ENCODE measurements at places on chromosomes 16 and 17.
A peak's percentile ranks its signal among the peaks of the same experiment; 100 is the strongest.

DNA sequence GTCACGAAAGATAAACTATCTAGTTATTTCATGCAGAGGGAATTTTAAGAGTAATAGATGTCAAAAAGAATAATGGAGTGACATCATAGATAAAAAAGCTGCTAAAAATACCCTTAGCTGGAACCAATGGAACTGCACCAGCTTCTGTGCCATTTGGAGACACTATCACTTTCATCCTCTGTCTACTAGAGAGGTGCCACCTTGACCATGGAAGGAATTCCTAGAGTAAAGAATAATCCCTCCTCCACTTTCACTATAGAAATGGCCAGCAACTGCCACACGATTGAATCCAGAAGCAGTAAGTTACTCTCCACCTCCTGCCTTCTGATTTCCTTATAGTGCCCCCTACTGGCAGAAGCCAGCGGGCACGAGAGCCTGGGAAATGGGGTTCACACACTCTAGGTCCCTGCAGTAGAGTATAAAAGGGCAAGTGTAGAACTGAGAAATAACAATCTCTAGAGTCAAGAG lies 2.8 kb upstream of the ALDH3A2 start:
- no peak for DNase-seq

DNA sequence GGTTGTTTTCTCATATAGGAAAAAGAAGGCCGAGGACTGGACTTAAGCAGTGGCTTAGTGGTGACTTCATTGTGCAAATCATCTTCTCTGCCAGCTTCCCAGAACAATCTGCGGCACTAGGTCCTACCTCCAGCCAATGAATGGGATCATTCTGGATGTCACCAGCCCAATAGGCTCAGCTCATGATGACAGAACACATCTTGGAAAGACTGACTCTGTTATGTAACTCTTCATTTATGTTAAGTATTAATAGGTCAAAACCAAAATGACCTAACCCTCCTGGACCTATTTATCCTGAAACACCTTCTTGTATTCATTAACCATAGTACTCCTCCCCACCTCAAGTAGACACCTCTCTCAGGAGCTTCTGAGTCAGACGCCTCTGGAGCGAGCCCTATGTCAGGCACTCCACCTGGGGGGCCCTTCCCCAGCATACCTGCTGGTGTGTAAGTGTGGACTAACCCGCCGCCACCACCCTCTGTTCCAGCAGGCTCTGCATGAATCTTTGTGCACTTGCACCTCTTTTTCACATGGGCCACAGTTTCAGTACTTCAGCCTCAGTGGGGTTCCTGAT lies 7.2 kb downstream of the ARL2BP start:
- no peak for DNase-seq

DNA sequence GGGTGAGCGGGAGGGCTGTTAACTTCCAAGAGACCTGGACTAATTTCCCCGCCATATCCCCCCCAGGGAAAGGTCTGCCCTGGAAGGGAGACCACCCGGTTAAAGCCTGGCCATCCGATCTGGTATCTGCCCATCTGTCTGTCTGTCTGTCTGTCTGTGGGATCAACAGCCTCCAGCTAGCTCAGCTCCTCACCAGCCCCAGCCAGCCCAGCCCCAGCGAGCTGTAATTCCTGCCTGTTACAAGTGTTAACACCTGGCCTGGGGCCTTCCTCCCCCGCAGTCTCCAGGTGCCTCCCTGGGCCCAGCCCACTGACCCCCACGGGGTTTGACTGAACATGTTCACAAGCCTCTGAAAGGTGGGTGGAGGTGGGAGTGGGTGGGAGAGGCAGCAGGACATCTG lies 4.0 kb downstream of the WNT3 start:
- no peak for DNase-seq

- DNase-seq, result peak; percentile 73
These were observed 11.1 kb downstream of the LPO start for GRCh38 chr17:58249270-58250133.

GRCh38 chr17:16935241-16935663 lies 36.7 kb downstream of the TNFRSF13B start:
- DNase-seq, result no peak

DNA sequence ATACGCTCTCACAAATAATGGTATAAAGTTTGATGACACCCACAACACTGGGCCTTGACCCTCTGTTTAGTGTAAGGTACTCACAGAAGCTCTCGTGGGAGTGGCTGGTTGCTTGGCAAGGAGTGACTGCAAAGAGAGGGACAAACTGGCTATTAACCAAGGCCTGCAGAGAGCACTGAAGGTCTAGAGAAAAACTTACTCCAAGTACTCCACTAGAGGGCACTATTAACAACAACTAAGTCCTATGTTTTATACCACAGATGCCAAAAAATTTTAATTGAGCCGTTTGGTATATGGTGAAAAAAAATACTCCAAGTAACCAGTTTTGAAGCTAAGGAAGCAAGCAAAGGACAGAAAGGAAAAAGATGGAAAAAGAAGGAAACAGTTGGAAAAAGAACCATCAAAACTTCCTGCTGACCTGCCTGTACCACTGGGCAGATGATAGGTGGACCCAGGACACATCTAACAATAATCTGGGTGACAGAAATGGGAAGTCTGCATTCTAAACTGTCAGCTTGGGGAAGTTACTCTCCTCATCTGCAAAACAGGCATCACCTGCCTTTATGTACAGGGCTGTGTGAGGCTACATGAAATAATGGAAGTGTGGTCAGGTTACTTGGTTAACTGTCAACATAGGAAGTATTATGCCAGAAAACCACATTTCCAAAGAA lies 23.2 kb downstream of the DYNC1LI2 start:
- peak; percentile 87 for DNase-seq

- DNase-seq, result no peak
These were observed 6.0 kb upstream of the MRPL38 start for GRCh38 chr17:75910699-75911098.

- DNase-seq, result peak; percentile 39
These were observed 390 bp downstream of the SEZ6L2 start for GRCh38 chr16:29898804-29899515.

- no peak for DNase-seq
These were observed 102.4 kb downstream of the SNX11 start for GRCh38 chr17:48209973-48210372.

GRCh38 chr16:30096862-30097563 lies 1.0 kb upstream of the YPEL3 start:
- no peak for DNase-seq

DNA sequence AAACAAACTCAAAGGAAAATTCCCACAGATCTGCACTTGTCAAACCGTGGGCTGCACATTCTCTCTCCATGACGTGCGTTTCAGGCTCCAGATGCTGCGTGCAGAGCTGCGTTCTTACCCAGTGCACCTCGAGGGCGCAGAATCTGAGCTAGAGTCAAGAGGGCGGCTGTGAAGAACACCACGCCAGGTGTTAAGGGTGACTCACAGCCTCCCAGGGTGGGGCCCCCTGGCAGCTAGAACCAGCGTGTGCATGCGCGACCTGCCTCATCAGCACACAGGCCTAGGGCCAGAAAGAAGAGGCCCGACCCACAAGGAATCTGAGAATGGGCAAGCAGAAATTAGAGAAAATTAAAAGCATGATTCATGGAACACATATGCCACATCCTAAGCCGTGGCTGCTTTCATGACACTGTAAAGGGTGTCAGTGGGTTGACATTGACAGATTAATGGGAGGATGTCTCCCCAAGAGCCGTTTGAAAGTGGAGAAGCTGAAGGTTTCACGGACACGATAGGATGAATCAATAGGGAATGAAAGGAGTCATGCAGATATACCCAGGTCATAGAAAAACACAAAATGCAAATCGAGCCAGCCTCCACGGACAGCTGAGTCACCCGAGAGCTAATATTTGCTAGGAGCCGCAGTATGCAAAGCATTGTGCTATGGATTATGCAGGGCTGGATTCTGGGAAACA lies 29.0 kb downstream of the MARCHF10 start:
- peak; percentile 94 for DNase-seq

DNA sequence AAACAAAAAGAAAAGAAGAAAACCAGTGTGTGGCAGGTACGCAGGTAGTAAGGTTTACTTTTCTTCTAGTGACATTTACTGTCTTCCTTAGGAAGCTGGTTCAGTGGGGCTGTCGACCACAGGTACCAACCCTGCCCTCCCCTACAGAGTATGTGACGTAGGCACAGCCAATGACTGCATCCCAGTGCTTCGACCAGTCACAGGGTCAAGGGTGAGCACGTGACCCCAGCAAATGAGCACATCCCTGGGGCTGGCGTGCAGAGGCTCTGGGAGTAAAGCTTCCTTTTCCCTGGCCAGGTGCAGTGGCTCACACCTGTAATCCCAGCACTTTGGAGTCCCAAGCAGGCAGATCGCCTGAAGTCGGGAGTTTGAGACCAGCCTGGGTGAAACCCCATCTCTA lies 38.9 kb upstream of the PLCG2 start:
- no peak for DNase-seq

GRCh38 chr16:84507011-84507982 lies 2.8 kb upstream of the MEAK7 start:
- no peak for DNase-seq

DNA sequence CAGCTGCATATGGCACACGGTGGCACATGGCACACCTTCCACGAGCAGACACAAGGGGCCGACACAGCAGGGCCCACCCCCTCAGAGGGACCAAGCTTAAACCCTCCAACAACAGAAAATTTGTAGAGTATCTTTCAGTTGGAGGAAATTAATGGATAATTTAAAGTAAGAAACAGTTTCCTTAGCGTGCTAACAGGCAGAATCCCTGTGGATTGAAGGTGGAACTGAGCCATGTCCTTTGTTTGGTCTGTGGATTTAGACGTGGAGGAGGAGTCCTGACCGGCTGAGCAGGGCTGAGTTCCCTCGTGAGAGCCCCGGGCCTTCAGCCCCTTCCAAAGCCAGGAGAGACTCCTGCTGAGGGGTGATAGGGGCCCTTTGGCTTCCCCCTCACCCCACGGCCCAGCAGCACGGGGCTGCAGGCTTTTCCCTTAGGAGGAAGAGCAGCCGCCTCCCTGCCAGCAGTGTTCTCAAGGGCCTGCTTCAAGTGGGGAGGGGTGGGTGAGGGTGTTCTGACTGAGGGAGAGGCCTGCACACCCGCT lies 1.4 kb upstream of the CYB561 start:
- no peak for DNase-seq

- DNase-seq, result peak; percentile 71
These were observed 454 bp downstream of the CCDC40 start for GRCh38 chr17:80036715-80037477.

DNA sequence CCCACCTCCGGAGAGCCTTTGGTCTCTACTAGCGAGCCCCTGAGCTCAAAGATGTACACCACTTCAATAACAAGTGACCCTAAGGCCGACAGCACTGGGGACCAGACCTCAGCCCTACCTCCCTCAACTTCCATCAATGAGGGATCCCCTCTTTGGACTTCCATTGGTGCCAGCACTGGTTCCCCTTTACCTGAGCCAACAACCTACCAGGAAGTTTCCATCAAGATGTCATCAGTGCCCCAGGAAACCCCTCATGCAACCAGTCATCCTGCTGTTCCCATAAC lies 702 bp downstream of the SPN start:
- no peak for DNase-seq

GRCh38 chr16:30054959-30055553 lies 10.5 kb upstream of the ALDOA start:
- no peak for DNase-seq

- DNase-seq, result no peak
These were observed 79.0 kb downstream of the AMFR start for GRCh38 chr16:56346131-56346890.

GRCh38 chr16:53449816-53450517 lies 15.7 kb downstream of the RBL2 start:
- DNase-seq, result no peak

GRCh38 chr16:89953671-89954406 lies 5.3 kb downstream of the DEF8 start:
- no peak for DNase-seq

DNA sequence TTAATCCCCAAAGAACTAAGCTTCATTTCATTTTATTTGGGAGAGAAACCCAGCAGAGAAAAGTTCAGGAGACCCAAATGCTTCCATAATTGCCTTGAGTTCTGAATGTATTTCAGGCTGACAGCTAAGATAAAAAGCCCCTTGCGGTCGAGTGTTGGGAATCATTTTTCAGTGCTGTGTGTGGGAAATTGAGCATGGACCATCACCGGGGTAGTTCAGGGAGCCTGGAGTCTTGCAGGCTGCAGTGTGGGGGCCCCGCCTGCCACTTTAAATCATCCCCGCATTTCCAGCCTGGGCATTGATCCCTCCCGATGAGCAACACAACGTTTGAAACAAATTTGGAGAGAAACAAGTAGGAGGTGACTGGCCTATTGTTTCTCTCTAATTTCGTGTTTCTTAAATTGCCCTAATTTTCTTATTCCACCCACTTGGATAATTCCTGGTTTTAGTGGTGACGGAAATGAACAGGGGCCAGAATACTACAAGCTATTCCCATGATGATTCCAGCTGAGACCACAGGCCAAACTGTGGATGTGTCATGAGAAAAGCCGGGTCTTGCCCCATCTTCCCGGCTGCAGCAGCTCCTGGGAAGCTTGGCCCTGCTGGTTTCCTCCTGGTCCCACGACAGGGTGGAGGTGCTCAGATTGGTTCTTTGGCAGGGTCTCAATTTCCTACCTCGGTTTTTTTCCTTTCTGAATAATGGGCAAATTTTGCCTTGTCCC lies 75.1 kb downstream of the FOXL1 start:
- DNase-seq, result no peak

- DNase-seq, result no peak
These were observed at the start of gene SDR42E2 for GRCh38 chr16:22161999-22162655. Gene SDR42E2 (plus strand): TSS chr16:22162506. CDS start chr16:22165583, 3,077 bp downstream.

DNA sequence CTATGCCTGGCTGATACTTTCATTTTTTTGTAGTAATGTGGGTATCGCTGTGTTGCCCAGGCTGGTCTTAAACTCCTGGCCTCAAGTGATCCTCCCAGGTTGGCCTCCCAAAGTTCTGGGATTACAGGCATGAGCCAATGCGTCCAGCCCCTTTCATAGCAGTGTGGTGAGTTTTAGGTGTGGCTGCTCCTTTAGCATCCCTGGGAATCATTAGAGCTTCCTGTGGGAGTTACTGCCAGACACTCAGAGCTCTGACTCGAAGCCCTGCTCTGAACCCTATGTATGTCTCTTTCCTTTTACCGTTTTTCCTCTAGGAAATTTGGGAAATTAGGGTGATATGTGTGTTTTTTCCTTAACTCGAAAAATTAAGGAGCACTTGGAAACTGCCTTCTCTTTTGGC lies 44.5 kb downstream of the NDE1 start:
- DNase-seq, result no peak

GRCh38 chr16:78025631-78026030 lies 3.3 kb downstream of the CLEC3A start:
- no peak for DNase-seq

Measured in adipocyte (in vitro differentiated cells).